Stimulated activated CD4-positive, alpha-beta T cell treated with anti-CD3 and anti-CD28 coated beads, Interleukin-2, amount 100 ng/mL, for 48 hours (primary cell): ENCODE measurements at places on chromosomes 6 and 20.

GRCh38 chr20:8858181-8858787 lies 210.6 kb upstream of the PLCB4 start:
- DNase-seq = no peak

- no peak for DNase-seq
Measured at GRCh38 chr20:42531508-42531961, 658.2 kb downstream of the PTPRT start.

- DNase-seq = peak; percentile 63
Measured at GRCh38 chr6:27630727-27631608, 158.1 kb upstream of the ZNF184 start.

DNA sequence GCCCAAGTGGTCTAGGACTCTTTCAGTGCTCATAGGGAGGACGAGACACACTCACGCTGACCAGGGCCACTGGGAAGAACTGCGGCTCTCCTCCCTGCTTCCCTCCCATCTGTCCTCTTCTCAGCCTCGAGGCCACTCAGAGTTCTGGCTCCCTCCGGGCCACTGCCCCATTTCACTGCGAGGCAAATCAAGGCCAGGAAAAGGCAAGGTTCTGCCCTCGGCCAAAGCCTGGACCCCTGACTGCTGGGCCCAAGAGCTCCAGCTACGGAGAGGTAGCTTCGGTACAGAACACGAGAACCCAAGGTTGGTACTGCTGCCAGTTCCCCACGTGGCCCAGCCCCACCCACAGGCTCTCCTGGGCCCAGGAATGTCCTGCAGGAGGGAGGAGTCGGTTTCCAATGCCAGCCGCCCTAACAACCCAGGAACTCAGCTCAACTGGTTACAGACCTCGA lies 14.7 kb downstream of the PI16 start:
- no peak for DNase-seq

- no peak for DNase-seq
Measured at GRCh38 chr6:163340201-163340887, 74.2 kb upstream of the QKI start.

DNA sequence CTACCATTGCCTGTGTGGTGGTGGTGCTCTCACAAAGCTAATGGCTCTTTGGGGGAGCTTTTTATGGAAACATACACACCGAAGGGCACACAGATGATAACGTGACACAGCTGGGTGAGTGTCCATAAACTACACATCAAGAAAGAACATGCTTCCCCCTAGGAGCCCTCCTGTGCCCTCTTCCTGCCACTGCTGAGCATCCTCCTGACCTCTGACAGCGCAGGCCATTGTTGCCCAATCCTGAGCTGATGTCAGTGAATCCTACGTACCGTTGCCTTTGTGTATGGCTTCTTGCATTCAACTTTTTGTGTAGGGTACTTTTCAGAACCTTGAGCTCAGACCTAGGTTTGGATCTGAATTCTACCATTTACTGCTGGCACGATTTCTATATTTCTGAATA lies 65.8 kb upstream of the SLC22A1 start:
- DNase-seq = no peak

DNA sequence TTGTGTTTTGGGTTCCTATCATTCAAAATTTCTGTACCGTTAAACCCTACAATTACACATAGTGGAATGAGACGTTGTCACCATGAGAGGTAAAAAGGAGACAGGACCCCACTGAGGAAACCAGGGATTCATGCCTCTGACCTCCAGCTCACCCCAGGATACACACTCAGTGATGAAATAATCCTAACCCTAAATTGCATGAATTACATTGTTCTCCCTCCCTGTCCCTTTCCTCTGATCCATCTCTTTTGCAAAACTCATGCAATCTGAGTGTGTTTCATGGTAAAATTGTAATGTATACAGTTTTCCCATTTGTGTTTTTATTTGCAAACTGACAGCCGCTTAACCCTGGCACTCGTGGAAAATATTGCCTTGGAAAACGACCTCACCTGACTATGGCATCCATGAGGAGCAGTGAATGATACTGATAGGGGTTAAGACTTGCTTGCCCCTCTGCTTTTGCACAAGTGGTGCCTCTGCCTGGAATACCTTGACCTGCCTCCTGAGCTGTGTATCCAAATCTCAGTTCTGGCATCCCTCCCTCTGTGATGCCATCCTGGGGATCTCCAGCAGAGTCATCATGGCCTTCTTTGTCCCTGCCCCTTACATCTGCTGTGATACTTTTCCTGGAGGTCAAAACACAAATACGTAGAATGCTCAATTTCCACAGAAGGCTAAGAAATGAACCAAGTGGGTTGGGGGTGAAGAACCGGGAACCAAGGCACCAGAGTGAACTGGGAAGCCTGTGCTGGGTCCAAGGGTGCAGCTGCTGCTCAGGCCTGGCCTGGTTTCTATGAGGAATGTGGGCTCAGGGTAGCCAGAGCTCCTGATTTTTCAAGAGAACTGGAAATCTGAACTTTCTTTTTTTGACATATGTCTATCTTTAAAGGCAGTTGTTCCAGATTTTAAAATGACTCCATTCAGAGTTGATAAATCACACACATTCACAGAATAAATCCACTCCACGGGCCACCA lies 211.6 kb upstream of the ZNF217 start:
- DNase-seq = no peak
